Stimulated activated CD4-positive, alpha-beta T cell treated with anti-CD3 and anti-CD28 coated beads, Interleukin-4, amount 100 ng/mL, for 48 hours (primary cell): ENCODE measurements at places on chromosomes 7 and 10.

- DNase-seq, result no peak
Measured at GRCh38 chr10:72810976-72811375, 82.6 kb upstream of the OIT3 start.

DNA sequence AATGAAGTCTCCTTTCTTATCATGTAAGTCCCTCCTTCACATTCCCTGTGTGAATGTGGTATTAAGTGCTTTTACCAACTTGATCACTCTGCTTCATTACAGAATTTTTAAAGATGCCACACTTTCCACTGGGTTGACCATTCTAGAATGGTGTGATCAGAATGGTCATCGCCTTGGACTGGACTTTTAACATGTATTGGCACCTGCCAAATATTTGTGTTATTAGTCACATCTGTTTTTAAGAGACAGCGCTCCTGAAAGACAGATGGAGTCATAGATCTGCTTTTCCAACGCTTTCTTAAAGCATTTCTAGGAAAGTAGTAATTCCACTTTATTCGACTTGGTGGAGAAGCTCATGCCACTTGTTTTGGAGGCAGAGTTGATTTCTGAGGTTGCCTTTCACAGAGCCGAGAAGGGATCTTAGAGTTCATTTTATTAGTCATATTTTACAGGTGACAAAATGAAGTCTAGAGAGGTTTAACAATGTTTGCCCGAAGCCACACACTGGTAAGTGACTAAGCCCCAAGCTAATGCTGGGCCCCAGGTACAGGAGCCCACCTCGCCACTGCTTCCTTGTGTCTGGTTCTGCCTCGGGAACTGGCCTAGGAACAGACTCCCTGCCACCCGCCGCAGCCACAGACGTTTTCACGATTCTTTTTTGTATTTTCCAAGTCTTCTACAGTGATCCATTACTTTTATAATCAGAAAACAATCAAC is 10.4 kb upstream of the BAMBI start:
- no peak for DNase-seq

DNA sequence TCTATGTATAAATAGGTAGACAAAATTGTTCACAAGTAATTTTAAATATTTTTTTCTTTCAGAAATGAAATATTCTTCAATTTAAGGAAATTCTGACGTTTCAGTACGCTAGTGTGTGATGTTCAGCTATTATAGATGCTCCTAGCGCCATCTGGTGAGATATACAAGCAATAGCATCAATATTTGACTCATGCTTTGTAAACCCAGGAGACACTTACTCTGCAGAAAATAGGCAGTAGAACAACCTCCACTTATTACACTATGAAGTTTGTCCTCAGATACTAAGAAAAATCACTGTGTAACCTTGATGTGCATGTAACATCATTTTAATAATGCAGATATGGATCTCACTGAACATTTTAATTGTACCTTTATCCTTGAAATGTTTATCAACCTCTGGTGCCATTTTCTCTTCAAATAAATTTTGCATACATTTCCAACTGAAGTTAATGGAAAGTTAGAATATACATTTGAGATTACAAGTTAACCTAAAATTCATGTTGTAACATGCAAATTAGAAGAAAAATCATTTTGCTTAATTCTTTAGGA is 151.5 kb upstream of the FAM3C start:
- no peak for DNase-seq

DNA sequence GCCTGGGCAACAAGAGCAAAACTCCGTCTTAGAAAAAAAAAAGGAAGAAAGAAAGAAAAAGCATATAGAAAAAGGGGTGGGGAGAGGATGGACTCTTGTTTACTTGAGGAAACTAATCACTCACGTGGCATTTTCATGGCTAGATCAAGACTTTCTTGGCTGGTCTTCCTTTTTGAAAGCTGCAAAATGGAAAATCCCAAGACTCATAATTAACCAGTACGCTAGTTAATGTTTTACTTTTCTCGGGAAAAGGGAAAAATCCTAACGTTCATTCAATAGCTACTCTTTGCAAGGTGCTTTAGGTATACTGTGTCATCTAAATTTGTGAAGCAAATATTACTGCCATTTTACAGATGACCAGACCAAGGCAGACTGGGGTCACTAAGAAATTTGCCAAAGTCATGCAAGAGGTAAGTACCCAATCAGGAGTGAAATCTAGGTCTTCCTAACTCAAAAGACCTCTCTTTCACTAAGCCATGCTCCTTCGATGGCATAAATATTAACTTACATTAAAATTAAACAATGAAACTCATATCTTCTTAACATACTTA is 24.4 kb downstream of the NAPEPLD start:
- DNase-seq, result no peak

GRCh38 chr10:53697038-53697437 is 924.5 kb upstream of the MBL2 start:
- DNase-seq, result no peak

DNA sequence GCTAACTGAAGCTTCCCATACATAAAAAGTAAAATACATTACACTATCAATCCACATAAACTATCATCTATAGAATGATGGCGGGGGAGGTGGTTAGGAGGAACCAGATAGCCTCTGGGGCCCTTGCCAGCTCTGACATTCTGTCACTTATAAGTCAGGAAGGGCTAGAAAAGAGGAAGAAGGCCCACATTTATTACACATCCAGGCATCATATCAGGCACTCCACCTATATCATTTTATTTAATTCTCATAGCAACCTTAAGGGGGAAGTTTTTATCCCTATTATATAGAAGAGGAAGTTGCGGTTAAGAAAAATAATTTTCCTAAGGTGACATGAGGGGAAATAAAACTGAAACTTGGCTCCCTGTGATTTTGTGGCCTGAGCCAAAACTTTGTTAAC is 29.9 kb downstream of the HEPACAM2 start:
- DNase-seq, result no peak

DNA sequence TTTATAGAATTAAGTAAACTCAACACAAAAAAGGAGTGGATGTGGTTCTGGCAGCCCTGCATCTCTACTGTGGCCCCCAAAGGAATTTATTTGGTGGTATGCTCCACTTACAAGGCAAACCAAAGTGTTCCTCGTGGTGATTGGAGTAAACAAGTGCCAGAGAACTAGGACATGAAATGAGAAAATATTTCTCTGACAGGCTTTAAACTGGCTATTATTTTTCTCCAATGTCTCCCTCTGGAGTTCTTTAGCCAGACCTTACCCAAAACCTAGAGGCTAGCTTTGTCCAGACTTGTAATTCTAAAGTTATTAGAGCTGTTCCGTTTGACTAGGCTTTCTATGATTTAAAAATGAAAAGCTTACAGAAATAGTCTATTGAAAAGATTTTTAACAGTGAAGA is 990.1 kb downstream of the CNTNAP2 start:
- DNase-seq, result no peak

- DNase-seq, result no peak
Measured at GRCh38 chr10:112843623-112844022, 106.4 kb upstream of the TCF7L2 start.

DNA sequence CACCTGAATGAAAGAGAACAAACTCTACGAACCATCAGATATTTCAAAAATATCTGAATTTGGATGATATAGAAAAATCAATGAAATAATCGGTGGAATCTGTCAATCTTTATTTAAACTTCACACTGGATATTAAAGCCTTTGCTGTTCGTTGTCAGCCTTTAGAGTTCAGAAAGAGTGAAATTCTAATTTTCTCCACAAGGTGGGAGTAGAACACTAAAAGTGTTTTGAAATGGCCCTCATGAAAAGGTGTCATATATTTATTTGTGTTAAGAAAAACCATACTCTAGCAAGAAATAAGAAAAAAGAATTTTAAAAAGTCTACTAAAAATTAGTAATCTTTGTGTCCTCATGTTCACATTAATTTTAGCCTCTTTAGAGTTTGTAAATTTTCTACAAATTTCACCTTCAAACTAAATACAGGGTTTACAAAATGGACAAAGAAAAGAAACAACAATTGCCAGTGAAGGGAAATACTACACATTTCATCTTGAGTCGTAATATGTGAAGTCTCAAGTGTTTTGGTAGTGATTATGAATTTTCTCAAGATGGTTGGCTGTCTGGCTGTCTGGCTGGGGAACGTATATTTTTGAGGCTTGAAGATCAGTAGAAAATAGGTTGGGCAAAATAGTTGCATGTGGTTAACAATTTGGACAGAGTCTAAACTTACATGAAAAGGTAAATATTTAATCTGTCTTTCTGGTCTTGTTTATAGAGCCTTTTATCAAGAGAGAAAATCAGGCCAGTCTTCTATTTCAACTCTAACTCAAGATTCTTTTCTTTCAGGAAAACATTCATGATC is 43.7 kb downstream of the DNAJB9 start:
- no peak for DNase-seq

DNA sequence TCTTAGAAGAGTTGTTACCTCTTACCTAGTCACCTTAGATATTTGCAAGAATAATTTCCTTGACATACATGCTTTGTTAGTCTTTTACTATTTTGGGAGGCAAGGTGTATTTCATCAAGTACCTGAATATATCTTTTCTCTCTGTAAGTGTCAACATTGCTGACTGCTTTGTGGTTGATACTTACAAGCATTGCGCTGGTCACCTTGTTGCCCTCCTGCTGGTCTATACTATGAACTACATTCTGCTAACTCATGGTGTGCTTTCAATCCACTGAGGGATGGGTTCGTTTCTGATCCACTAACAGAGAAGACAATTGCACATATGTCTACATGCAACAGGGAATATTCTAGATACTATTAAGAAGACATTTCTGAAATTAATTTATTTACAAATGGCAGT is 837.8 kb upstream of the COBL start:
- no peak for DNase-seq

DNA sequence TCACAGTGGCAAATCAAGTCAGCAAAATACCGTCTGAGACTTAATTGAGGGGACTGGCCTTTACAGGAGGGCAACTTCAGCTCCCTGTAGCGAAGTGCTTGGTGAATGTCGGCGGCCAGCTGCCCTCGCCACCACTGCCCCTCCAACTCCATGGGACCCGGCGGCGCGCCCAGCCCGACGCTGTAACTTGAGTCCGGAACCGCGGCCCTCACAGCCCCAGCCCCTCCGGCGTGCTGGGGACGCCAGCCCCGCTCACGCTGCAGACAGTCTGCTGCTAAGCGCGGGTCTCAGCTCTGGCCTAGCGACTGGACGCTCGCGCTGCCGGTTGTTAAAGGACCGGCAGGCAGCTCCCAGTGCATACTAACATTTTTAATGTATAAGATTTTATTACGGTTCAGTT is 113.4 kb upstream of the NUPR2 start:
- no peak for DNase-seq

DNA sequence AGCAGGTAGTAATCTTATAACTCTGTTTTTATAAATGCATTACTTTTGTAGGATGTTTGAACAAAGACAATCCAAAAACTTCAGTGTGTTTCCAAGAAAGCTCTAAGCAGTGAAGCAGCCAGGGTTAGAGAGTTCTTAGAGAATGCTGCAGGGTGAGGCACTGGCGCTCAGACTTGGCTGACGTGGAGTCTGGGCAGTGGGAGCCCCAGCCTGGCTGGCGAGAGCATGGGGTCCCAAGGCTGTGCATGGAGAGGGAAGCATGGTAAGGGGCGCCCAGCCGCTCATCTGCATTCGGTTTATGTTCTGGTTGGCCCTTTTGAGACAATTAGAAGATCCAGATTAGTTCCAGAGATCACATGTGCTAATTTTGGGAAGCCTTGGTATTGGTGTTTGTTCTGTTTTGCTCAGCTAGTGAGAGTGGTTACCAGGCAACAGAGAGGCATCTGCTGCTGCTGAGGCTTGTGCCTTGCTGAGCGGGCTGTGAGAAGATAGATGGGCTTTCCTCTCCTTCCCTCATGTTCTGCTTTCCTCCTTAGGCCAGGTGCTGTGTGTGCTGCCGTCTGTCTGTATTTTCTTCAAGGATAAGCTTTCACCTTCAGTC is 10.3 kb downstream of the SUN1 start:
- no peak for DNase-seq

GRCh38 chr10:70894416-70894815 is 6.1 kb upstream of the PCBD1 start:
- no peak for DNase-seq

DNA sequence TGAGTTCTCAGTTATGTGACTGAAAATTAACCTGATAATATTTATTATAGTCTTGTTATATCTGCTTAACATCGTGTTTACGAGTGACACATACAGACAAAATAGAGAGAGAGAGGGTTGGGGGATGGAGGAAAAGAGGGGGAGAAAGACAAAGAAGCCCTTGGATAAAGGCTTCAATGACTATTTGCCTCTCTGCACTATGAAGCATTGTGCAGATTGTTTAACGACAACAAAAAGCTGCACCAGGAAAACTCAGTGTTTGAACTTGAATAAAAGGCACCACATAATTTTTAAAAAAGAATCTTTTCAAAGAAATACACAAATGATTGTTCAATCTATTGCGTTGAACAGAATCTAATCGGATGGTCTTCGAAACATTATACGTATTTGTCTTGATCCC is 27.8 kb downstream of the MAGI2 start:
- no peak for DNase-seq

GRCh38 chr7:150935149-150935548 is 43.0 kb downstream of the KCNH2 start:
- DNase-seq, result no peak

DNA sequence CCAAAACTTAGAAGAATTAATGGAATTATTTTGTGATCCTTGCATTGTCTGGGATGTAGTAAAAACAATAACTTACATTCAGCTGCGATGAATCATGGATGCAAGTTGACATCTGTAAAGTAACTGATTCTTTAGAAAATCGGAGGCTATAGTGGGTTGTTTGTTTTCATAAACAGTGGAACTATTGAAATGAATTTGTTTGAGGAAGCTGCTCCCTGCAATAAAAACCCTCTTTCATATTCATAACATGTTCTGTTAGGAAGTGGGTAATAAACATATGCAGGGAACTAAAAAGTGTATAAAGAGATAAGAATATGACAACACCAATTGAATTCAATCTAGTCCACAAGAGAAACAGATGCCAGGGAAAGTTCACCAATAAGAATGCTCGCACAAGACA is 53.6 kb downstream of the AGMO start:
- no peak for DNase-seq

- no peak for DNase-seq
Measured at GRCh38 chr7:144606261-144606660, 202.8 kb upstream of the NOBOX start.

DNA sequence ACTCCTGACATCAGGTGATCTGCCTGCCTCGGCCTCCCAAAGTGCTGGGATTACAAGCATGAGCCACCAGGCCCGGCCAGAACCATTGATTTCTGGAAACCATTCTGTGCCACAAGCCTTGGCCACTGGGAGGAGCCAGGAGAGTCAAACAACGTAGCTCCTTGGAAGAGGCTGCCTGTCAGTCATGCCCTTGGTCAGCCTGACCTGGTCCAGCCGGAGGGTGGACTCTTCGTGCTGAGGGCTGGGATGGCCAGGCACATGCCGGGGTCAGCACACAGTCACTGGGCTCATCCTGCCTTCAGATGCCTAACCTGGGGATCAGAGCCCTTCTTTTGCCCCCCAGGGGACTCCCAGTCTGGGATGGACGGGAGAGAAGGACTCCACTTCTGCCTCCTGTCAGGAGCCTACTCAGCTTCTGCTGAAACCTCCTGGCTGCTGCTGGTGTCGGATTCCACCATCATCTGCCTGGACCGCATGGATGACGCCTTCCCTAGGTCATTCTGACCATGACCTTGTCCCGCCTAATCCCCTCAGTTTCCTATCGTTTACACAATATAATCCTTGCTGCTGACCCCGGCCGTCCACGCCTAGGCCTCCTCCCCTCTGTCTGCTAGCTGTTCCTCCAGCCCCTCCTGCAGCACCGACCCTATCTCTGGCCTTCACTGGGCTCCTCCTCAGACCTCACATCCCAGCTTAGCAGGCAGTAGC is 30.4 kb downstream of the TMEM270 start:
- DNase-seq, result no peak
